Stomach (tissue), 19 donors: ENCODE measurements at places on chromosomes 6 and 20. TPM values are rescaled to one million over a fixed set of nuclear protein-coding genes. Genes with fewer than 3 reads are reported as not detected.

The SPATA25 gene
- total RNA-seq, result not detected

The IRF4 gene
- total RNA-seq, result 2.6 TPM

GRCh38 chr6:19697744-19698290 is 139.4 kb upstream of the ID4 start:
- DNase-seq, result no peak

DNA sequence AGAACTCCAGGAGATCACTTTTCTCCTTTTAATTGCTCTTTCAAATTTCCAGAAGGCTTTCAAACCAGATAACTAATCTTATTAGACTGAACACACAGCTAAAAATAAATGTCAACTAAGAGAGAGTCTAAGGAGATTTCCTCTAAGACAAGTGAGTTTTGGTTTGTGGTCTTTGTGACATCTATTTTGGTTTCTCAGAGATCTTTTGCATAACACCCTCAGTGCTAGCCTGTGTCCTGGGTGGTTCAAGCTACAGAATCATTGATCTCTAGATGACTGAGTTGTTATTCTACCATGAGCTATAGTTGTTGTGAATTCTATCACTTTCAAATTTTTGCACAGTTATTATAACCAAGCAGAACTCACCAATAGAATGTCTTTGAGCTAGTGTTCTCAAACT is 49.1 kb upstream of the PLCB4 start:
- DNase-seq, result no peak

GRCh38 chr6:15426901-15427300 is 181.0 kb downstream of the JARID2 start:
- DNase-seq, result no peak
